ENCODE measurements at places on chromosomes 7 and 10. TPM values are rescaled to one million over a fixed set of nuclear protein-coding genes. Genes with fewer than 3 reads are reported as not detected.

GRCh38 chr7:74049997-74050798 lies 22.2 kb downstream of the ELN start:
- no peak for DNase-seq

DNA sequence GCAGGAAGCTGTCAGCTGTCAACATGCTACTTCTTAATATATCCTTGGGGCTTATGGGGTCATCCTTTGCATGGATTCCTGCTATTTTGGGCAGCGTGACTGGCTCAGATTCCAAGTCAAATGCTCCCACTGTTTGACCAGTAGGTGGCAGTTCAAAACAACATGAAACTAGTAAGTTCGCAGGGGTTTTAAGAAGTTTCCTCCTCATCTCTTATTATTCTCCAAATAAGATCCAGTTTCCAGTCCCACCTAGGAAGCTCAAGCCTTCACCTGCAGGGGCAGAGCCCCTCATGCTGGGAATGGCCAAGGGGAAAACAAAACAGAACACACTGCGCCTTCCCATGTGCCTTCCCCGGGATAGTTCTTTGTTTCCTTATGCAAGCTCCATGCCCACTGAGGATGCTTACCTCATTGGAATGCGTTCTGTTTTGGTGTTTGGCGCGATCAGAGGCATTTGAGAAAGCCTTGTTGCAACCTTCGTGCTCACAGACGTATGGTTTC lies 259.8 kb downstream of the GLI3 start:
- DNase-seq = no peak

DNA sequence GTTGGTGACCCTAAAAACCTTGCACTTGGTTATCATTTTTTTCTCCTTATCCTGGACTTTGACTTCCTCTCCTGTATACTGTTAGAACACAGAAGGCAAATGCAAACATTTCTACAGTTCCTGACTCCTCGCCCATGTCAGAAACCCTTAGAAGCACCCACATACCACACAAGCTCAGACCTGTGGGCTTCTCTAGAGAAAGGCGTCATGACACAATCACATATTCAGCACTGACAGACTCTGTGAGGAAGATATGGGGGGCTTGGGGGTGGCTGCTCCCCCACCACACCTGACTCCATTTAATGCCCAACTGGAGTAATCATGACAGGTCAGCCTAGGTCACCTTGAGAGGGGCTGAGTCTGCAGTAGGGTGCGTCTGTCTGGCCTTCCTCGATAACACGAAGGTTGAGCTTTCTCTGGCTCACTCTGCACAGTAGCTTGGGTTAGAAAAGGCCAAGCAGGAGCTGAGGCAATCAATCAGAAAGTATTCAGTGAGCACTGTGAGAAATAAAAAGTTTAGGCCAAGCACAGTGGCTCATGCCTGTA lies 50.9 kb downstream of the CCDC3 start:
- no peak for DNase-seq

DNA sequence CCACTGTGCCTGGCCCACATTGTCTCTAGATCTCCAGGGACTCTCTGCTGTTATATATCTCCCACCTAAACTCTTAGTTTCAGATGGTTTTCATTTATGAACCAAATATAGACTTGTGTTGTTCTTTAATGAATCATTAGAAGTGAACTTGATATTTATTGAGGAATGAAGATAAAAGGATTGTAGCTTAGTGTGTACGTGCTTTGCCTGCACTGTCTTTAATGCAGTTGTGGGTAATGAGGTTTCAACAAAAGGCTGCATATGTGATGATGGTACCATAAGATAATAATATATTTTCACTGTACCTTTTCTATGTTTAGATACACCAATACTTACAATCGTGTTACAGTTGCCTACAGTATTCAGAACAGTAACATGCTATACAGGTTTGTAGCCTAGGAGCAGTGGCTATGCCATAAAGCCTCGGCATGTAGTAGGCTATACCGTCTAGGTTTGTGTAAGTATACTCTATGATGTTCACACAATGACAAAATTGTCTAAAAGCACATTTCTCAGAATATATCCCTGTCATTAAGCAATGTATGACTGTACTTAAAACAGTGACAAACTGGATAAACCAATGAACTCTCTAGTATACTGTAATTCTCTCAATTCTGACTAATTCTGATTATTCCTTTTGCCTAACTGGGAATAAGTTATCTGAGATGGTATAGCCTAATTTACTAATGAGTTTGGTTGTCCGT lies 25.2 kb downstream of the VCL start:
- DNase-seq = no peak

GRCh38 chr10:116947841-116948529 lies 57.0 kb downstream of the SHTN1 start:
- DNase-seq = no peak

DNA sequence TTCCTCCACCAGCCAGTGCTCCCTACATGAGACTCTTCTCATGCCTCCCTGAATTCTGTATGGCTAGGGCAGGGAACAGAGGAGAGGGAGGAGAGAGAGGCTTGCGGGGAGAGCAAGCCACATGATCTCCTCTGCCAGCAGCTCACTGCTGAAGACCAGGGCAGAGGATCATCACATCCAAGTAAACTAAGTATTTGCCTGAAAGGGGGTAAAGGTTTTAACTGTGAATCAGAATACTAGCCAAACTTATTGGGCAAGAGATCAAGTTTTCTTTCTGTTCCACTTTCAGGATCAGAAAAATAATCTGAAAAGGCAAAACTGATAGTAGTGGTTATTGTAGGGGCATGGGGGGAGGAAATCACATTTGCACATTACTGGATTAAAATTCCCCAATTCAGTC lies 17.8 kb upstream of the ERCC6 start:
- DNase-seq = no peak

GRCh38 chr10:6583447-6583846 lies 3.4 kb upstream of the PRKCQ start:
- no peak for DNase-seq

DNA sequence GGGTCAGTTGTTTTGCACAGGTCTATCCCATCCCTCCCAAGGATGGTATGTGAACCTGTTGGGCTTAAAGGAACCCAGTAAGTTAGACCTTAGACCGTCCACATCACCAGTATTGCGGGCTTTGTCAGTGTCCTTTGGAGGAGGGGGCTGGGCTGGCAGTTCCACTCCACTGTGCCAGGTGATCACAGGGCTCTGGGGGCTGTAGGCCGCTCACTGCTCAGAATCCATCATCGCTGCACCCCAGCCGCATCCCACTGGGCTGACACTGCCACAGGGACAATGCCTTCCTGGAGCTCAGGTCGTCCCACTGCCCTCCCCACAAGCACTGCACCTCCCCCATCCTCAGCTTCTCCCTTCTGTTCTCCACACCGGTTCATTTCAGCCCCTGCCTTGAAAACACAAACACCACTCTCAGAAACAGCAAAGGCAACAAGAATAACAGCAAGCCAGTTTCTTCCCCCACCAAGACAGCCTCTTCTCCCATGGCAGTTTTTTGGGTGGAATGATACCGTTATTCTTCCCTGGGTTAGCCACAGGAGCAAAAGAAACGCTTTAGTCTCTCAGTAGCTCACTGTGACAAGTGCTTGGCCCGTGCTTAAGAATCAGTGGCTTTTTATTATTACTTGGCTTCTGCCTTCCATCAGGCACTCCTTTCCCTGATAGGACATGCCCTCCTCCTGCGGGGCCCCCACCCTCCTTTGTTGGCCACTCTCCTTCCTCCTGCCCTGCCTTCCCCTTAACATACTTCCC lies 111.2 kb downstream of the GRK5 start:
- no peak for DNase-seq

- no peak for DNase-seq
These were observed 19.7 kb downstream of the CYTH3 start for GRCh38 chr7:6252748-6253147.

CALML3 gene
- total RNA-seq = not detected

CYP2C8 gene
- total RNA-seq = not detected

Measured in omental fat pad (tissue), 4 donors.